ENCODE measurements at places on chromosomes 3 and 15. TPM values are rescaled to one million over a fixed set of nuclear protein-coding genes. Genes with fewer than 3 reads are reported as not detected.

- H3K36me3 ChIP-seq = no peaks in the 10 kb centered on the region
- no peak overlapping the region for H3K4me3 ChIP-seq
- no peak overlapping the region for H3K27ac ChIP-seq
- H3K27me3 ChIP-seq = no peaks in the 10 kb centered on the region
Observed at GRCh38 chr3:62233065-62233464, 140.3 kb downstream of the FEZF2 start.

Gene LMOD3
- total RNA-seq = not detected

Gene IL12A
- 2.8 TPM for total RNA-seq

Gene BLM
- total RNA-seq = 4.8 TPM

DNA sequence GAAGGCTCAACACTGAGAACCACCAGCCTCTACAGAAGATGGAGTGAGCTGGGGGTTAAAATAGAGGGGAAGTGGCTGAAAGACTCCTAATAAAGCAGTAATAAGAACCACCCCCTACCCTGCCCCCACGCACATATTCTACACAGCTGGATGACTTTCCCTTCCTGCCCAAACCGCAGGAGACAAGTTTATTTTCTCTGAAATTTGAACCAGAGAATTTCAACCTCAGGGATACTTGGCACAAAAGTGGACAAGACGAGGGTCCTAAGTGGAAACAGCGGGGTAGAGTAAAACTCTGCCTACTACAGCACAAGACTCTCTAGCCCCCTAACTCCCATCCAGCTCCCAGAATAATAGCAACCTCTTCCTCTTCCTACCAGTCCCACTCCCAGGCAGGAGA, 28.4 kb downstream of the USF3 start:
- H3K4me1 ChIP-seq = peaks cover 13% of the 10 kb centered on the region
- peak; percentile 39 for DNase-seq
- peaks cover 8% of the 10 kb centered on the region for H3K36me3 ChIP-seq
- no peak overlapping the region for H3K27ac ChIP-seq

Gene C3orf49
- not detected for total RNA-seq

DNA sequence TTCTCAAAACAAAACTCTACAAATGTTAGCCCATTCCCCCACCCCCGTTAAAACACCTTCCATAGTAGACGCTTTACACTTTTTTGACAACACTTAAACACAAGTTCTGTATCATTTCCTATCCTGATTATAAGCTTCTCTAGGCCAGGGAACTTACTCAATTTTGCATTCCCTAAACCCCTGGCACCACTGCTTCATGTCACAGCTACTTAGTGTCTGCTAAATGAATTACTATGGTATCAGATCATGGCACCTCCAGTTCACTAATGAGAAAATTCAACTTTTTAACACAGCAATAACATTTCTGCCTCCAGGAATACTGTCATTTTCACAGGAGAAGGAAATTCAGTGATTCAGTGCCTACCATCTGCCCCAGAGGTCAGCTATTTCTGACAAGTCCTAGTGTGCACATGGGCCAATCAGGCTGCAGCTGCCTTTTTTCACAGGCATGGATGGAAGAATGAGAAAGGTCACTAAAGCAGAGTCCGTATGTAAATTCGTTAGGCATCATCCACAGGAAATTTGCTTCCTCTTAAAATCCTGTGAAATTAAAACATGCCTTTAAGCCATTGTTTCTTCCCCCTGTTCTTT, 18.5 kb downstream of the SFMBT1 start:
- no peaks in the 10 kb centered on the region for H3K4me1 ChIP-seq
- no peaks in the 10 kb centered on the region for H3K27me3 ChIP-seq
- DNase-seq = no peak

- no peaks in the 10 kb centered on the region for H3K36me3 ChIP-seq
- no peak overlapping the region for H3K4me3 ChIP-seq
- DNase-seq = no peak
- H3K27me3 ChIP-seq = no peaks in the 10 kb centered on the region
- no peak overlapping the region for H3K27ac ChIP-seq
Observed at GRCh38 chr3:187750006-187750512, 4.8 kb upstream of the BCL6 start.

GRCh38 chr15:71080166-71080565, 35.1 kb upstream of the THSD4 start:
- H3K27me3 ChIP-seq = no peaks in the 10 kb centered on the region
- DNase-seq = peak; percentile 78
- H3K4me3 ChIP-seq = peak overlapping the region; percentile 22
- H3K27ac ChIP-seq = peak overlapping the region; percentile 100
- no peaks in the 10 kb centered on the region for H3K36me3 ChIP-seq
- peaks cover 46% of the 10 kb centered on the region for H3K4me1 ChIP-seq

Gene MAPKBP1
- total RNA-seq = 12.3 TPM

GRCh38 chr3:136860541-136860940, 1.5 kb upstream of the NCK1 start:
- H3K4me3 ChIP-seq = peak overlapping the region; percentile 81
- H3K27me3 ChIP-seq = no peaks in the 10 kb centered on the region
- no peak overlapping the region for H3K27ac ChIP-seq

DNA sequence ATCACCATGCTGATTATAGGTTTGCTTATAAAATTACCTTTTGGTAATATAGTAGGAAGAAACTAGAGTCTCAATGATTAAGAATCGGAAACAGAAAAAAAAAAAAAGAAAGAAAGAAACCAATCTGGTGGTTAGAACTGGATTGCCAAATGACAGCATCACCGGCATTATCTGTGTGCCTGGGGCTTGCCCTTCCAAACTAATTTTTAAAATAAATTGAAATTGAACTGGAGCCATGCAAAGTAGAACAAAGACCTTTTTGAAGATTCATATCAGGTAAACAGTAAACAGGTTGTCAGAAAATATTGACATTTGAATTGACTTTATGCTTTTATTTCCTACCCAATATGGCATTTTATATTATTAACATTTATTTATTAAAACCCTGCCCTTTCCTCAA, 11.2 kb upstream of the CPB1 start:
- DNase-seq = no peak
- H3K27me3 ChIP-seq = no peaks in the 10 kb centered on the region
- no peaks in the 10 kb centered on the region for H3K4me1 ChIP-seq
- H3K4me3 ChIP-seq = no peak overlapping the region

DNA sequence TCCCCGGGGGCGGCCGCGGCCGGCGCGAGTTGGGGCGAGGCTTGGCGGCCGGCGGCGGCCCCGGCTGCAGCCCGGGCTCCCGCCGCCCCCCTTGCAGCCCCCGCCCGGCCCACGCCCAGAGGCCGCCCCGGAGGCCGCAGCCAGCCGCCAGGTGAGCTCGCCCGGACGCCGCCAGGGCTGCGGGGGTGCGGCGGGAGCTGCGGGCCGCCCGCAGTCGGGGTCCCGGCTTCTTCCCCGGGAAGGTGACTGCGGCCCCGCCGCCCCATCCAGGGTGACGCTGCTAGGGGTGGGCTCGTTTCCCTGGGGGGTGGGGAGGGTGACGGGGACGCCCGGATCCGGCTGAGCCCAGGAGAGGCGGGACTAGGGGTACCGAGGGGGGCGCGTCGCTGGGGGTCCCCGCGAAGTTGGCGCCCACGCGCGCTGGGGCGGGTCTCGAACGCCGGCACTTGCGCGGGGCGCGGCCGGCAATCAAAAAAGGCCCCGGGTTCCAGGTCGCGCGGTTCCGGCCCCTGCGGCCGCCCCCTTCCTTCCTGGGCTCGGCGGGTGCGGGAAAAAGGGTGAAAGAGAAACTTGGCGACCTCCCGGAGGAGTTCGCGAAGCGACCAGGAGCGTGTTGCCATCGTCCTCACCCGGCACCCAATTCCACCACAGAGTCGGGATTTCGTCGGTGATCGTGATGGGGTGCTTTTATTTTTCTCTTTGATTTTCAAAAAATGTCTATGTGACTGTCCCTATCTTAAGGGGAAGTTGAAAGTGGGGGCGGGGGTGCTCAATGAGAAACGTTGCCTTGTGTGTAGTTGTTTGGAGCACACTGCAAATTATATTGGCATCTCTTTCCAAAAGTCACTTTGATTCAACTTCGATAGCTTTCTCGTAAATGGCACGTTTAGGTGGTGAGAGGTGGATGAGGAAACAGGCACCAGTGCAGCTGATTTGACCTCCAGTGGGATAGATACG, 619 bp downstream of the ATXN7 start:
- peak overlapping the region; percentile 86 for H3K4me3 ChIP-seq
- H3K4me1 ChIP-seq = peaks cover 10% of the 10 kb centered on the region
- peak overlapping the region; percentile 55 for H3K27ac ChIP-seq
- no peaks in the 10 kb centered on the region for H3K36me3 ChIP-seq

Gene CP
- 0.51 TPM for total RNA-seq

DNA sequence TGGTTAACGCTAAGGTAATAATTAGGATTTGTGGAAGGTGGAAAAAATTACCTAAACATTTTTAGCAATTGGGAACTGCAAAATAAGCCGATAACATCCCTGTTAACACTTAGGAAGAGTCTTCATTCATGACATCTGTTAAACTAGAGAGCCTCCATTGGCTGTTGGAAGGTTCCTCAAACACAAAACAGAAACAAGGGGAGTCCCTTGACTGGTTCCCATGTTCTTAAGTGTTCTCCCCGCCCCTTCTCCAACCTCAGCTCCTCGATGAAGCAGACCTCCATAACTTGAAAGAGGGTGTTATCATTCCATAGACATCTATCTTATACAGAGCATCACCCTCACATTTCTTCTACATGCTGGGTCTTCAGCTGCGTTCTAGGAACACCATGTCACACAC, 2.5 kb downstream of the SLC22A13 start:
- H3K4me1 ChIP-seq = no peaks in the 10 kb centered on the region
- H3K36me3 ChIP-seq = no peaks in the 10 kb centered on the region
- no peaks in the 10 kb centered on the region for H3K27me3 ChIP-seq
- no peak overlapping the region for H3K27ac ChIP-seq
- no peak overlapping the region for H3K4me3 ChIP-seq
- DNase-seq = no peak

DNA sequence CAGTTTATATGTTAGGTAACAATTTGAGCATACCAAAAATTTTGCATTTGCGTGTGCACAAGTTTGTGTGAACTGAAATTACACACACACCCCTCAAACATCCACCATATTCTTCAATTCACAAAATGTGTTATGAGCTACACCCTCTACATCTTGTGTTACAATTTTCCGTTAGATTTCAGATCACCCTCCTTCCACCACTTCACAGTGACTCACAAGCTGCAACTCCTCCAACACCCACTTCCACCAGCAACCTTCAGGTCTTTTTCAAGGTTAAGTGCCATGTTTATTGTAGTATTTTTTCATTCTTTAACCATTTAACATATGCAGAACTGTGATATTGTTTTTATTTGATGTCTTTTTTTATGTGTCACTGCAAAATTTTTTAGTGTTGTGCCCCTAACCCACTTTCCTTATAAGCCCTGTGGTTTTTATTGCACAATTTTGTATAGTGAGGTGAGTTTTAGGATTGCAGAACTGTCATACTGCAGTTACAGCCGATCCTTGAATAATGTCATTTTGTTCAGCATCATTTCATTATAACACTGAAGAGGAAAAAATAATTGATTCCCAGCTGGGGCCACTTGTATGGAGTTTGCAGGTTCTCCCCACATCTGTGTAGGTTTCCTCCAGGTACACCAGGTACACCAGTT, 148.9 kb downstream of the PLCL2 start:
- no peak overlapping the region for H3K27ac ChIP-seq
- H3K36me3 ChIP-seq = no peaks in the 10 kb centered on the region
- DNase-seq = peak; percentile 47
- H3K4me1 ChIP-seq = peaks cover 18% of the 10 kb centered on the region

Gene SLC28A1
- not detected for total RNA-seq

GRCh38 chr3:20128358-20128757, 57.6 kb downstream of the SGO1 start:
- no peaks in the 10 kb centered on the region for H3K27me3 ChIP-seq
- H3K27ac ChIP-seq = no peak overlapping the region
- 0 out of 2 replicates have a peak, but pooled peaks cover 5% of the 10 kb centered on the region for H3K4me1 ChIP-seq
- H3K36me3 ChIP-seq = no peaks in the 10 kb centered on the region

GRCh38 chr3:41363830-41364523, 164.7 kb downstream of the CTNNB1 start:
- H3K4me3 ChIP-seq = no peak overlapping the region
- no peak overlapping the region for H3K27ac ChIP-seq
- peaks cover 9% of the 10 kb centered on the region for H3K4me1 ChIP-seq
- no peaks in the 10 kb centered on the region for H3K36me3 ChIP-seq
- no peak for DNase-seq
- H3K27me3 ChIP-seq = no peaks in the 10 kb centered on the region

DNA sequence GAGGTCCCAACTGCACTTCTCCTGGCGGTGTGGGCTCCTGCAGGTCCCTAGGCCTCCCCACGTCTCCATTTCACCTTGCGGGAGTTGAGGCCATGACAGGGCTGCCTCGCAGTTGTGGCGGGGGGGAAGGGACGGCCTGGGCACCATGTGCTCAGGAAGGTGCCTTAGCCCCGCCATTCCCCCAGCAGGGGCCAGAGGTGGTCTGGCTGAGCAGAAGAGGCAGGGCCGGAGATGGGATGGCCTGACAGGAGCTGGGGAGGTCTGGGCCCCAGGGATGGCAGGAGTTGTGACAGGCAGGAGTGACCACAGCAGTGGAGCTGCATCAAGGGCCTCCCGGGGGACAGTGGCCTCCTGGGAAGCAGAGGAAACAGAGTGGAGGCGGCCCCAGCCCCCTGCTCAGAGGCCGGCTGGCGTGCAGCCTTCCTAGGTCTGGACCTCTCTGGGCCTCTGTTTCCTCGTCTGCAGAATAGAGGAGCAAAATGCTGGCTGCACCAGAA, 18.7 kb upstream of the KLF15 start:
- H3K36me3 ChIP-seq = no peaks in the 10 kb centered on the region
- no peak for DNase-seq
- H3K4me3 ChIP-seq = no peak overlapping the region

Gene TGM4
- total RNA-seq = not detected

DNA sequence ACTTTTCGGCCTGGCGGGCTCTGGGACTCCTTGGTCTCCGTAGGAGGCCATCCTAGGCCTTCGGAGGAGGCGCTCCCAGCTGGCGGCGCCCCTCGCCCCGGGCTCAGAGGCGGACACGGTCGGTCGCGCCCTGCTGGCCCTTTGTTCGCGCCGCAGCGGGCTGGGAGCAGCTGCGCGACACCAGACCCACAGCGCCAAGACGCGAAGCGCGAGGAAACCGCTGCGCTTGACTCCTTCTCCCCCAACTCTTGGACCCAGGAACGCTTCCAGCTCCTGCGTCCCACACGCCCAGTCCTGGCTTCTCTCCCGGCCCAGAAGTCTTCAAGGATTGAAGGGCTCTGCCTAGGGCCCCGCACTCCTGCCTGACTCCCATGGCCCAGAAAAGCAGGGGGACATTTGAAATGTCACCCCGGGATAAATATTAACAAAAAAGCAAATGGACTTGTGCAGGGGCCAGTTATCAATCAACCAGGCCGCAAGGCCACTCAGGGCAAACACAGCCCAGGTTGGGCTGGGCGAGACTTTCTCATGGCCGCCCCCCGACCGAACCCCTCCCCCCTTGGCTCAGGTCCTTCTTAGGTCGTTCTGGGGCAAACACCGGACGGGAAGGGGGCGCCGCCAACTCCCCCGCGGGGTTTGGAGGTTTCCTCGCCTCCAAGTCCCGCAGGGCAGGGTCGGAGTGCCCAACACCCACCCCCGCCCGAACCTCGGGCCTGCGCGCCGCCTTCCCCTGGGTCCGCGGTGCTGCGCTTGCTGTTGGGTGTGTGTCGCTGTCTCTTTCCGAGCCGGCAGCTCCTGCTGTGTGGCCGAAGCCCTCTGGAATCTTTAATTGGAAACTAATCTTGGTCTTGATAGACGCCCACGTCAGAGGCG, 5.1 kb downstream of the ONECUT1 start:
- H3K4me1 ChIP-seq = no peaks in the 10 kb centered on the region
- no peak for DNase-seq
- H3K4me3 ChIP-seq = no peak overlapping the region
- peaks cover 86% of the 10 kb centered on the region for H3K27me3 ChIP-seq
- H3K27ac ChIP-seq = no peak overlapping the region
